ENCODE measurements at places on chromosomes 7 and 10.

- no peak overlapping the region for H3K4me3 ChIP-seq
- H3K36me3 ChIP-seq: no peaks in the 10 kb centered on the region
- H3K4me1 ChIP-seq: no peaks in the 10 kb centered on the region
- no peak overlapping the region for H3K27ac ChIP-seq
- H3K27me3 ChIP-seq: peaks cover 6% of the 10 kb centered on the region
Measured at GRCh38 chr7:45975847-45976484, 54.9 kb upstream of the IGFBP3 start.

GRCh38 chr10:112213098-112213823 lies 29.7 kb upstream of the GPAM start:
- peaks cover 1% of the 10 kb centered on the region for H3K27me3 ChIP-seq
- H3K4me3 ChIP-seq: peak overlapping the region; percentile 42
- DNase-seq: no peak
- H3K4me1 ChIP-seq: peaks cover 43% of the 10 kb centered on the region
- no peaks in the 10 kb centered on the region for H3K36me3 ChIP-seq

GRCh38 chr10:124745673-124746072 lies 1.5 kb upstream of the FAM53B start:
- H3K27me3 ChIP-seq: no peaks in the 10 kb centered on the region
- H3K27ac ChIP-seq: peak overlapping the region; percentile 69
- H3K4me1 ChIP-seq: peaks cover 17% of the 10 kb centered on the region
- peak overlapping the region; percentile 24 for H3K4me3 ChIP-seq
- peaks cover 1% of the 10 kb centered on the region for H3K36me3 ChIP-seq
- no peak for DNase-seq

GRCh38 chr10:71984809-71985388 lies 20.7 kb downstream of the CHST3 start:
- no peak overlapping the region for H3K27ac ChIP-seq
- peaks cover 10% of the 10 kb centered on the region for H3K27me3 ChIP-seq
- H3K4me3 ChIP-seq: no peak overlapping the region
- DNase-seq: no peak
- H3K4me1 ChIP-seq: peaks cover 16% of the 10 kb centered on the region

GRCh38 chr7:122802301-122802751 lies 83.9 kb downstream of the CADPS2 start:
- no peak for DNase-seq
- no peak overlapping the region for H3K27ac ChIP-seq
- no peaks in the 10 kb centered on the region for H3K4me1 ChIP-seq
- no peaks in the 10 kb centered on the region for H3K36me3 ChIP-seq

DNA sequence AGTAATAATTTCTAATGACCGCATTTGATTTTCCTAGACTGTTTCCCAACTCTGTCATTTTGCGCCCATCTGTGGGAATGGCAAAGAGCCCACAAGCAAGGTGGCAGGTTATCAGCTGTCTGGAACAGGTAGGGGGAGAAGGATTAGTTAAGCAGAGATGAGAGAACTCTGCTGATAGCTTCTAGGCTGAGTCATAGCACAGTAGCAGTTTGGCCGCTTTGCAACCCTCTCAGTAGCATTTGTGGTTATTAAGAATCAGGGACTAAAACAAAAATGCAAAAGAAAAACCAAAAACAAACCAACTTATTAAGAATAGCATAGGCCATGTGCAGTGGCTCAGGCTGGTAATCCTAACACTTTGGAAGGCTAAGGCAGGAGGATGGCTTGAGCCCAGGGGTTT lies 602.7 kb upstream of the SORCS1 start:
- no peaks in the 10 kb centered on the region for H3K36me3 ChIP-seq
- no peaks in the 10 kb centered on the region for H3K27me3 ChIP-seq
- no peaks in the 10 kb centered on the region for H3K4me1 ChIP-seq
- no peak overlapping the region for H3K4me3 ChIP-seq
- H3K27ac ChIP-seq: no peak overlapping the region

GRCh38 chr10:122147663-122148062 lies 123.4 kb upstream of the BTBD16 start:
- H3K27me3 ChIP-seq: peaks cover 6% of the 10 kb centered on the region
- no peaks in the 10 kb centered on the region for H3K4me1 ChIP-seq
- no peak overlapping the region for H3K4me3 ChIP-seq
- no peak overlapping the region for H3K27ac ChIP-seq
- DNase-seq: no peak

DNA sequence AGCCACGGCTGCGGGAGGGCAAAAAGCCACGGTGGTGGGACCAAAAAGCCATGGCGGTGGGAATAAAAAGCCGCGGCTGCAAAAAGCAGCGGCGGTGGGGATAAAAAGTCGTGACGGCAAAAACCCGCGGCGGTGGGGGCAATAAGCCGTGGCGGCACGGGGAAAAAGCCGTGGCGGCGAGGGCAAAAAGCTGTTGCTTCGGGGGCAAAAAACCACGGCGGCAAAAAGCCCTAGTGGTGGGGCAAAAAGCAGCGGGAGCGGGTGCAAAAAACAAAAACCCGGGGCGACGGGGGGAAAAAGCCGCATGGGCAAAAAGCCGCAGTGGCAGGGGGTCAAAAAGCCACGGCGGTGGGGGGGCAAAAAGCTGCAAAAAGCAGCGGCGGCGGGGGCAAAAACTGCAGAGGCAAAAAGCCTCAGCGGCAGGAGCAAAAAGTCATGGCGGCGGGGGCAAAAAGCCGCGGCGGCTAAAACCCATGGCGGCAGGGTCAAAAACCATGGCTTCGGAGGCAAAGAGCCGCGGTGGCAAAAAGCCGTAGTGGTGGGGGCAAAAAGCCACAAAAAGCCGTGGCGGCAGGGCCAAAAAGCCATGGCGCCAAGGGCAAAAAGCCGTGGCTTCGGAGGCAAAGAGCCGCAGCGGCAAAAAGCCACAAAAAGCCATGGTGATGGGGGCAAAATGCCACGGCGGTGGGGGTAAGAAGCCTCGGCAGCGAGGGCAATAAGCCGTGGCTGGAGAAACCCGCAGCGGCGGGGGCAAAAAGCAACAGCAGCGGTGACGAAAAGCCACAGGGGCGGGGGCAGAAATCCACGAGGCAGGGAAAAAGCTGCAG lies 525.8 kb downstream of the ZNF33B start:
- no peaks in the 10 kb centered on the region for H3K4me1 ChIP-seq
- H3K27me3 ChIP-seq: no peaks in the 10 kb centered on the region
- H3K27ac ChIP-seq: no peak overlapping the region
- peaks cover 2% of the 10 kb centered on the region for H3K36me3 ChIP-seq

DNA sequence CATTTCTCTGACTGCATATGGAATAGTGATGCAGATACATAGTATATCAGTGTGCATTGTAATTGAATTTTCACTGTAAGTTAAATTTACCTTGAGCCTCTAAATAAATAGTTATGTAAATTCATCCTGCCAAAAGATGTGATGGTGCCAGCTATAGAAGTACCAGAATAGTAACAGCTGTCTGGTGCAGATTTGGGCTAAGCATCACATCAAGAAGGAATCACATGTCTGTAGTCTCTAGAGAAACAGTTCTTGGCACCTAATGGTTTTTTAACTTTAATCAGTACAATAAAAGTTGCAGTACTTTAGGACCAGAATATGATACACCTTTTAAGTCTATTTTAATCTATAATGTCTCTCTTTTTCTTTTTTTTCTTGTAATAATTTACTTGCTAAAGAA lies 17.4 kb downstream of the PLEKHA1 start:
- peaks cover 10% of the 10 kb centered on the region for H3K4me1 ChIP-seq
- H3K27ac ChIP-seq: no peak overlapping the region
- H3K27me3 ChIP-seq: no peaks in the 10 kb centered on the region
- peaks cover 20% of the 10 kb centered on the region for H3K36me3 ChIP-seq
- DNase-seq: no peak
- no peak overlapping the region for H3K4me3 ChIP-seq

- DNase-seq: no peak
- H3K27ac ChIP-seq: no peak overlapping the region
- no peak overlapping the region for H3K4me3 ChIP-seq
- H3K36me3 ChIP-seq: no peaks in the 10 kb centered on the region
- no peaks in the 10 kb centered on the region for H3K4me1 ChIP-seq
Measured at GRCh38 chr10:9709849-9710248, 1307.8 kb upstream of the CELF2 start.

- H3K27ac ChIP-seq: no peak overlapping the region
- DNase-seq: no peak
- no peak overlapping the region for H3K4me3 ChIP-seq
Measured at GRCh38 chr7:2833083-2833910, 10.8 kb downstream of the GNA12 start.

DNA sequence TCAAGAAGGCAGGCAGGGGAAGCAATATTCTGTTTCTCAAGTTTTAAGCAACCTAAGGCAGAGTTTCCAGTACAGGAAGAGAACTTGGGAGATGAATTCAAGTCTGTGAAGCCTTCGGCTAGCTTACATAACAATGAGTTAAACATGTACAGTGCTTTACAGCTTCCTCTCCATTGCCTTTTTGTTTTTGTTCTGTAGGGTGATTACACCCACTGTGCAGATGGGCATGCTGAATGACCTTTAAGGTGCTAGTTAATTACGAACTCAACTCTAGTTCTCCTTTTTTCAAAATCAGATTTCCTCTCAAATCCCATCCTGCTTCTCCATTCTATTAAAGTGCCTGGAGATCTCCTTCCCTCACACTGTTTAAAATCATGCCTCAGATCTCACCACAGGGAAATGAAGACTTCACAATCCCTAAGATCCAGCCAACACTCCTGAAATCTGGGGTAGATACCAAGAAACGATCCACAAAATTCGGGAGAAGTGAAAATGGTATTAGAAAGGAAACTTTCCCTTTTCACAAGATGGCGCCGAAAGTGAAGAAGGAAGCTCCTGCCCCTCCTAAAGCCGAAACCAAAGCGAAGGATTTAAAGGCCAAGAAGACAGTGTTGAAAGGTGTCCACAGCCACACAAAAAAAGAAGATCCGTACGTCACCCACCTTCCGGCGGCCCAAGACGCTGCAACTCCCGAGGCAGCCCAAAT lies 16.8 kb upstream of the MSMB start:
- no peak overlapping the region for H3K27ac ChIP-seq
- no peaks in the 10 kb centered on the region for H3K36me3 ChIP-seq
- no peak for DNase-seq
- no peaks in the 10 kb centered on the region for H3K4me1 ChIP-seq

- peak; percentile 46 for DNase-seq
- H3K36me3 ChIP-seq: peaks cover 7% of the 10 kb centered on the region
- peak overlapping the region; percentile 91 for H3K4me3 ChIP-seq
- H3K27me3 ChIP-seq: no peaks in the 10 kb centered on the region
- no peak overlapping the region for H3K27ac ChIP-seq
Measured at GRCh38 chr10:11242443-11243387, 225.0 kb downstream of the CELF2 start.

DNA sequence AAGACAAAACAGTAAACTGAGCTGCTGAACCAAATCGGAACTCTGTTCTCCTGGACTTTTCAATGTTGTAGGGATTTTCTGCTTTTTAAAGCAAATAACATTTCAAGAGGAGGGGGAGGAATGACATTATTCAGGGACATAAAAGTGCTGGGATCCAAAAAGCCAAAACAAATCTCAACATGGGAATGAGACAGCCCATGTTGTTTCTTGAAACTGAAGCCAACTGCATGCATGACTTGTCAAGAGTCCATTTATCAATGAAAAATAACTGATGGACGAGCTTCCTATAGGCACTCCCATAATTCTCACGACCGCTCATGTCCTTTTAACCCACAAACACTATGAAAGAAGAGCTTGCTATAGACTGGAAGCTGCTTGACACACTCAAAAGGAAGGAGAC lies 27.8 kb downstream of the FAM53B start:
- H3K4me3 ChIP-seq: no peak overlapping the region
- no peak for DNase-seq
- H3K27me3 ChIP-seq: no peaks in the 10 kb centered on the region
- H3K4me1 ChIP-seq: peaks cover 62% of the 10 kb centered on the region
- peak overlapping the region; percentile 92 for H3K27ac ChIP-seq

DNA sequence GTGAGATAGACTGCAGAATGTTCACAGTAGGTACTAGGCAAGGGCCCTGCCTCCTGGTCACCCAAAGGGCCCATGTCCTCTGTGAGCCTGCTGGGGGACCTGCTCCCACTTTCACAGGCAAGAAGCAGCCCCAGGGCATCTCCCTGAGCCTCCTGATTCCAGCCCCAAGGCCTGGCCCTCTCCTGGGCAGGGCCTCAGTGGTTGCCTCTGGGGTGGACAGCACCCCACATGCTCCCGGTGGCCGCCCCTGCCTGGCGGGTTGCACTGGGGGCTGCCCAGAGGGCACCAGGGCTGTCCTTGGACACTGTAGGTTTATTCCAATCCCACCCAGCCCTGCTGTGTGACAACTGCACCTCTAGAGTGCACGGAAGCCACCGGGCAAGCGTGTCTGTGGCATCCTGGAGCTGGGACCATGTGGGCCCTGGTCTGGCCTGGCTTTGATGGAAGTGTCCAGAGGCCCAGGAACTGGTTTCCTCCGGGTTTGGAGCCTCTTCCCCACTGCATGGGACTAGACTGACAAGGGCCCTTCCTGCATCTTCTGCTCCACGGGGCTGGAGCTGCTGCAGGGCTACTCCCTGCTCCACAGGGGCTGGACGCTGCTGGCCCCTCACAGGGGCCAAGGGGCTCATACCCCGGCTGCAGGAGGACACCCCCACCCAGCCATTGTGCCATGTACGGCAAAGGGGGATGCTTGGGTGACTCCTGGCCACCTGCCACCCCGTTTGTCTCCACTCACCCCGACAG lies 25.0 kb upstream of the SYCE1 start:
- DNase-seq: no peak
- peaks cover 6% of the 10 kb centered on the region for H3K27me3 ChIP-seq
- H3K36me3 ChIP-seq: no peaks in the 10 kb centered on the region
- no peaks in the 10 kb centered on the region for H3K4me1 ChIP-seq
- no peak overlapping the region for H3K27ac ChIP-seq

- H3K27me3 ChIP-seq: no peaks in the 10 kb centered on the region
- peak overlapping the region; percentile 72 for H3K4me3 ChIP-seq
- H3K36me3 ChIP-seq: no peaks in the 10 kb centered on the region
Measured at GRCh38 chr10:110058212-110058611, 50.4 kb downstream of the ADD3 start.

DNA sequence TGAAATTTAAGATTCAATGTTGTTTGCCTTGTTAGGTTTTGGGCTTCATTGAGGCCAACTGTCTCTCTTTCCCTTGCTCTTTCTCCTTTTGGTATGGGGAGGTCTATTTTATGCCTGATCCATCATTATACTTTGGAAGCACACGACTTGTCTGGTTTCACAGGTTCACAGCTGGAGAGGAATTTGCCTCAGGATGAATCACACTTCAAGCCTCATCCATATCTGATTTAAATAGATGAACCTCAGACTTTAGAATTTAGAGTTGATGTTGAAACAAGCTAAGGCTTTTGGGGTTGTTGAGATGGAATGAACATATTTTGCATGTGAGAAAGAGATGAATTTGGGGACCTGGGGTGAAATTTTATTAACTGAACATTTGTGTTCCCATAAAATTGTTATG lies 150.5 kb upstream of the IGFBP3 start:
- peaks cover 2% of the 10 kb centered on the region for H3K27me3 ChIP-seq
- no peak overlapping the region for H3K27ac ChIP-seq
- H3K4me3 ChIP-seq: no peak overlapping the region
- no peaks in the 10 kb centered on the region for H3K36me3 ChIP-seq
- DNase-seq: no peak
- H3K4me1 ChIP-seq: no peaks in the 10 kb centered on the region

DNA sequence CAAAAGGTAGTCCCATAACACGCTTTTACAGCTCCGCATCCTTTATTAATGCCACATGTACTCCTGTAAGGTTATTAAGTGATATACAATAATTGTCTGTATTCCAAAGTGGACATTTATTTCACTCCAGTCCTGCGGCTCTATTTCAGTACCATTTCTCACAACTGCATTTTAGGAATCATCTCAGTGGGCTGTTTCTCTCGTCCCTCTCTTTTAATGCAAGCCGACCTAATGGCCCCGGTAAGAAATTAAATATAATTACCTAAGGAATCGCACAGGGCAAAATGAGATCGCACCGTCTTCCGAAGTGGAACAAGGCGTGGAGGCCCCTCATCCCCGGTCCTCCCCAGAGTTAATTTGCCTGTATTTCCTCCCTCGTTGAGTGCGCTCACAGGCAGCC lies 216.5 kb downstream of the RAB11FIP2 start:
- peaks cover 2% of the 10 kb centered on the region for H3K27me3 ChIP-seq
- H3K36me3 ChIP-seq: no peaks in the 10 kb centered on the region
- H3K4me3 ChIP-seq: no peak overlapping the region
- no peak overlapping the region for H3K27ac ChIP-seq

Measured in memory B cell (primary cell).